Keratinocyte (primary cell): ENCODE measurements at places on chromosomes 7 and 10.
A peak's percentile ranks its signal among the peaks of the same experiment; 100 is the strongest.

GRCh38 chr7:138354066-138354465, 106.0 kb upstream of the TRIM24 start:
- DNase-seq: no peak

DNA sequence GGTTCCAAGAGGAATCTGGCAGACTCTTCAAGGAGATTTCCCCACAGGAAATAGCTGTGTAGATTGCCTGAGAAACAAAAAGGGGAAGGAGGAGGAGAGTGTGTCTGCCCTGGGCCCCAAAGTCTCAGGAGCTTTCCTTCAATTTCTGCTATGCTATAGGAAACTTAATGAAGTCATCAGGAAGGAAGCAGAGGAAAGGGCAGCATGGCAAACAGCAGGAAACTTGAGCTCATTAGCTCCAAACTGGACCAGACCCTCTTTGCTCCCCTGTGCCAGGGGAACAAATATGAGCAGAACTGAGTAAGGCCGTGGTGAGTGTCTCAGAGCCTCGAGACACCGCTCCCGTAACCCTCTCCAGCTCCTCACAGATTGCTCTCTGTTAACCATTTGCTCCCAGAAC, 4.8 kb upstream of the KCNIP2 start:
- DNase-seq: no peak

GRCh38 chr10:63761243-63761642, 240.0 kb downstream of the REEP3 start:
- no peak for DNase-seq

DNA sequence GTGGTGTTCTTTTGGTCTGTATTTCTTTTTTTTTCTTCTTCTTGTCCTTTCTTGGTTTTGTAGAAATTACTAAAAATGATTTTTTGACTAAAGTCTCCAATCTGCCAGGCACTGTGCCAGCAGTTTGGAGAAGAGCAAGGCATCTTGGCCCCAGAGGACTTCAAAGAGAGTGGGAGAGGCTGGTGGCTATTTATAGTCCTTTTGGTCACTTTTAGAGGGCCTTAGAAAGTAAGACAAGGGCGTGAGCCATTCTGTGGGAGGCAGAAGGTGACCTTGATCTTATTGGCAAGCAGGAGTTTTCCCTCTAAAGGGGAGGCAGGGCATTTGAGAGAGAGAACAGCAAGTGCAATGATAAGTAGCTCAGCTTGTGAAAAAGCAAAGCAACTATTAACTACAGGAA, 211.9 kb downstream of the GALNT17 start:
- no peak for DNase-seq

GRCh38 chr10:110609605-110610004, 34.5 kb upstream of the RBM20 start:
- DNase-seq: no peak

DNA sequence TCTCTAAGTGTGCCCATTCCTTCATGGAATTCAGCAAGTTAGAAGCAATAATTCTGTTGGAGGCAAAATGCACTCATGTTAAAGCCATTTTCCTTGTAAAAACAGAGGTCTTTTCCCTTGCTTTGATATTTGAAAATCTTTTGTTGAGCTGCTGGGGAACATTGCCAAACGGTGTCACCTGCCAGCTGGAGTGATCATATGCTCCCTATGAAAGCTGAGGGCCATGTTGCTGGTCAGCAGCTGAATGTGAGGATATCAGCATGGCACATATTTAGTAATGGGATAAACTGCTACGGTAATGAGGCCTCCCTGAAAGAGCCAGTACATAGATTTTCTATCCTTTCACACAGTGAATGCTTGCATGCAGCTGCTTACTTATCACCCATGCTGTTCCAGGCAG, 224.3 kb downstream of the THSD7A start:
- no peak for DNase-seq

DNA sequence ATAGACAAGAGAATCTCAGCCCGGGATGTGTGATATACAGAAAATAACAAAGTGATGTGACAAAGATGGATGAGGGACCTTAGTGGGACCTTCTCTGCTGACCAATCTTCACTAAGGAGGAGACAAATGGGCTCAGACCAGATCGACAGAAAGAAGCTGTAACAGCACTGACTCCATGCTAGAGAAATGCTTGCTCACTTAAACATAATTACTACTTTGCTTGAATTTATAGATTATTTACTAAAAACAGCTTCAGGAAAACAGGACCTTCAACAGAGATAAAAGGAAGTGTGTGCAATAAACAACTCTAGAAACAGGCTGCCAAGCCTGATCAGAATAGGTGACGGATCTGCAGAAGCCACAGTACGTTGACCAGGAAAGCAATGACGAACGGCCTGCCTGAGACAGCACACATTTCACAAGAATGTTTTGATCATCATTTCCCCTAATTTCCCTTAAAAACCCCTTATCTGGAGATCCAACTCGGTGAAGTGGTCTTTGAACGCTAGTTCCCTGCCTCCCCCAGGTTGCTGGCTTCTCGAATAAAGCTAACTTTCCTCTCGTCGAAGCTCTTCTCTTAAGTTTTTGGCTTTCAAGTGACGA, 98.4 kb upstream of the STEAP1B start:
- no peak for DNase-seq

DNA sequence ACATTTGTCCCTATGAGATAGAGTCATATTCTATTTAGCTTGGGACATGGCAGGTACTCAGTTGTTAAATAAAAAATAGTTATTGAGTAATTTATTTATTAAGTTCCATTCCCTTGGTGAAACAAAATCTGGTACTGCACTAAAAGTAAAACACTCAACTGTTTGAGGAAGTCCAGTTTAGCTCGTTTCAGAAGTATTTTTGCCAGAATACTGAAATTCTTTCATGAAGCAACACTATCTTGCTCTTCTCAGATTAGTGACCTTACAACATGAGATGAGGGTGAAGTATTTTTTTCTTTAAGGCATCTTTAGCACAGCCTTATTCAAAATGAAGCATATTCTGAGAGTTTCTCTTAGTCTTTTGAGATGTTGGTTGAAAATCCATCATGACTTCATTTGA, 106.0 kb downstream of the ZNF365 start:
- DNase-seq: no peak

DNA sequence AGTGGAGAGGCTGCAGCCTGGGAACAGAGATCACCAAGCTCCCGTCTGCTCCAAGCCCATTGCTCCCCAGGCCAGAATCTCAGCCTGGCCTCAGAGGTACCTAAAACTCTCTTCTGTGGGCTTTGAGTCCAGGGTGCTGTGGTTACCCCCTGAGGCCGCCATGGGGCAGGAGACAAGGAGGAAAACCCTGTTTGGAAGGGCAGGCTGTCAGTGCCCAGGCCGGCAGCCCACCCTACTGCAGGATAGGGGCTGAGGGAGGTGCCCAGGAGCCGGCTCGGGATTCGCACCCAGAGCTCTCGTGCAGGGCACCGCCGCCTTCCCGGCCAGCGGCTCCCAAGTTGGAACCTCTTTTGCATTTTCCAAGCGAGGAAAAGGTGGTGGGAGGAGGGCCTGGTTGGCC, 24.5 kb downstream of the UNCX start:
- DNase-seq: no peak

- no peak for DNase-seq
Measured at GRCh38 chr7:31873816-31874597, 187.0 kb downstream of the PPP1R17 start.

GRCh38 chr10:670038-670437, 19.4 kb downstream of the DIP2C start:
- no peak for DNase-seq

DNA sequence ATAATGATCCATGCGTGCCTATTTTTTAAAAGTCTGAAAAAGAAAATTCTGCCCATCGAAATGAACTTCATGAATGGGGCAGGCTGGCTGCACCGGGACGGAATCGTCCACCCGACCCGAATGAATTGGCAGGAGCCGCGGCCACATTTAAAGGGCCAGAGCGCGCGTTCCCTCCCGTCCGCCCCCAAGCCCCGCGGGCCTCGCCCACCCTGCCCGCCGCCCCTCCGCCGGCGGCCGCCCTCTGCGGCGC, 319 bp upstream of the GATA3 start:
- no peak for DNase-seq

- no peak for DNase-seq
Measured at GRCh38 chr10:50896721-50897120, 11.3 kb upstream of the A1CF start.

DNA sequence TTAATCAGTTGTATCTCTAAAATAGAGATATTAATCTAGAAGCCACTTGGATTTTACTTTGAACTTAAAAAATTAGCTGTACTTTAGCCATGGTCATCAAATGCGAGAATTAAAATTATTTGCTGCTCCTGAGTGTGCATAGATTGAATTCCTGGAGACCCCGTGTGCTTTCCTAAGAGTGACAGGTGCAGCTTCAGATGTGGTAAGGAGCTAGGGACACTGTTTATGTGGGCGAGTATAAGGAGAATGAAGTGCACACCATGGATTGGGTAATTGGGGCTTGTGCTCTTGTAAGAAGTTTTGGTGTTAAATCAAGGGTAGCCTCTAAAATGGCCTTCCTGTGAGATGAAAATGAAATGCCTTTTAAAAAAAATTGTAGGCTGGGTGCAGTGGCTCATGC, 9.8 kb downstream of the PLCE1 start:
- DNase-seq: no peak

GRCh38 chr7:1601956-1602355, 32.1 kb upstream of the PSMG3 start:
- DNase-seq: no peak

GRCh38 chr10:77168861-77169260, 468.7 kb downstream of the KCNMA1 start:
- no peak for DNase-seq

DNA sequence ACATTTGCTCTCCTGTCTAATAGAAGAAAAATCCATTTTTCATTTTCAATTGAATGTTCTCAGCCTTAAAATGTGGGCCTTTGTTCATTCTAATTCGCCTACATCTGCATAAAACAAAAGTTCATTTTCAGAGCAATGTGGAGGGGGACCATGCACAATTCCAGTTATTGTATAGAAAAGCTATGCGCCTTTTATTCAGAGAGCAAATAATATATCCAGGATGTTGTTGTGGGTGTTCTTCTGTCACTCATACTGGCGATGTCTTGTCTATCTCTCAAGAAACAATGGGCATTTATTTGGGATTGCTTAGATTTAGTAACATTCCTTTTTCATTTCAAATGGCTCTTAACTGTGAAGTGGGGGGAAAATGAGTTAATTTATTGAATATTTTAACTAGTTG, 56.4 kb downstream of the KIF5B start:
- DNase-seq: no peak

GRCh38 chr7:157523766-157524421, 187.1 kb downstream of the DNAJB6 start:
- no peak for DNase-seq

GRCh38 chr10:25555865-25556264, 378.2 kb upstream of the MYO3A start:
- no peak for DNase-seq

DNA sequence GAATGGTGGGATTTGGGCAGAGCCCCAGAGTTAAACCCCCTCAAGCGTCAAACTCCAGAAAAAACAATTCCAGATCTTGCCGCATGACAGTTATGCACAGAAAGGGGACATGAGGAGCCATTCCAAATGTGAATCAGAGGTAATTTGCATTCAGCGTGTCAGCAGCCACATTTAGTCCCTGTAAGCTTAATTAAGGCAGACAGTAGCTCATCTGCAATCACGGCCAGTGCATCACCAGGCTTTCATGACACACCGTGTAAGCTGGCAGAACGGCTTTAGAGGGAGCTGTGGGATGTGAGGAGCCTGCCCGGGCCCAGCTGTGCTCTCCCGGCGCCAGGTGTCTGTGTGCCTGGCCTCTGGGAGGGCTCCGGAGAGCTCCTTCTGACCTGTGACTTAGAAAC, 18.7 kb upstream of the PRKAG2 start:
- no peak for DNase-seq

GRCh38 chr10:85863301-85864172, 503.1 kb downstream of the GRID1 start:
- DNase-seq: no peak

DNA sequence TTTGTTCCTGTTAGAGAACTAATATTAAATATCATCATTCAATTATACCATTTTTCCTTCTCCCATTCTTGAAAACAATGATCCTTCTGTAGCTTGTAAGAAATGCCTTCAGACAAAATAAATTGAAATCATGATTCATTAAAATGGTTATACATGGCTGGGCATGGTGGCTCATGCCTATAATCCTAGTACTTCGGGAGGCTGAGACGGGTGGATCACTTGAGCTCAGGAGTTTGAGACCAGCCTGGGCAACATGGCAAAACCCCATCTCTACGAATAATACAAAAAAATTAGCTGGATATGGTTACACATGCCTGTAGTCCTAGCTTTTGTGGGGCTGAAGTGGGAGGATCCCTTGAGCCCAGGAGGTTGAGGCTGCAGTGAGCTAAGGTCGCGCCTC, 13.0 kb downstream of the CD36 start:
- no peak for DNase-seq

GRCh38 chr10:125201791-125202622, 41.6 kb upstream of the CTBP2 start:
- no peak for DNase-seq

GRCh38 chr10:17240096-17240495, 12.1 kb downstream of the VIM start:
- no peak for DNase-seq

DNA sequence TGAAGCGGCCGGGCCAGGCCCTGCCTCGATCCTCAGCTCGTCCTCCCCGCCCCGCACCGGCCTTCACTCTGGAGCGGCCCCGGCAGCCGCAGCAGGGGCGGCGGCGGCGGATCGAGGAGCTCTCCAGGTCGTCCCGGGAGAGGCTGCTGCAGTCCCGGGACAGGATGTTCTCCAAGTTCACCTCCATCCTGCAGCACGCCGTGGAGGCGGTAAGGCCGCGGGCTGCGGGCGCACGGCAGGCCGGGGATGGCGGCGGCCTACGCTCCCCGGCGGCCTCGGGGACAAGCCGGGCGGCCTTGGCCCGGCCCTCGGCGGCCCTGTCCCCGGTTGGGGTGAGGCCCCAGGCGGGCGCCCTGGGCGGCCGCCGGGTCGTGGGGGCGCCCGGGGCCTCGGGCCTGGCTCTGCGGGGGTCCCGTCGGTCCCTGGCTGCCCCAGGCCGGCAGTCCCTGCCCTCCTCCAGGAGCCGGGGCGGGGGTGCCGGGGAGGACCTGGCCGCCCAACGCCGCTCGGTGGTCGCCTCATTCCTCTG, 399 bp downstream of the FHIP2A start:
- DNase-seq: no peak

DNA sequence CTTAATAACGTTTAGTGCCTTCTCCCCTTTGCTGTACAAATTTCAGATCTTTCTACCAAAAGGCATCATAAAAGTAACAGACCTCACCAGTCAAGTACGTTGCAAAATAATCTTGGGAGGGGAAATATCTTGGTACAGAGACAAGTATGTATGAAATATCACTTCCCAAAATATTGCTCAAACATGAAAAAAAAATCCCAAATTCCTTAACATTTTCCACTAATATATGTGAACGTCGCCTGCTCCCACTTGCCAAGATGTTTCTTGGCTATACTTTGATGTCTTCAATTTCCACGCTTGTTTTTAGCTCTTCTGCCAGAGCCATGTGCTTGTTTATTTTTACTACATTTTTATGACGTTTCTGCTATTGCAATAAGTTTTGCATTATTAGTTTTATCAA, 223.5 kb downstream of the PLXNA4 start:
- no peak for DNase-seq

- DNase-seq: peak; percentile 65
Measured at GRCh38 chr10:62264702-62265436, 3.8 kb downstream of the RTKN2 start.

DNA sequence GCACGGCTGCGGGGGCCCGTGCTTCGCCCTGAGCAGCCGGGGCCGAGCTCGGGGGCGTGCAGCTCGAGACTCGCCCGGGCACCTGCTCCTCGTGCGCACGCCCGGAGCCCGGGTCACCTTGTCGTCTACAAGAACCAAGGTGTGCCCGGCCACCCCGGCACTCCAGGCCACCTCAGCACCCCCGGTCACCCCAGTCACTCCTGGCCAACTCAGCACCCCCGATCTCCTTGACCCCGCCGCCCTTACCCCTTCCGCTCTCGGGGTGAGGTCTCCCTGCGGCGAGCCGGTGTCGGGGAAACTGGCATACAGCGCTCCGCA, 268 bp upstream of the IGFBP3 start:
- DNase-seq: no peak
